ENCODE measurements at places on chromosomes 13 and 19. TPM values are rescaled to one million over a fixed set of nuclear protein-coding genes. Genes with fewer than 3 reads are reported as not detected.

The SLC7A9 gene
- total RNA-seq, result 0.96 TPM

The POLR1G gene
- 1.7 TPM for total RNA-seq

The ZNF415 gene
- total RNA-seq, result 16.0 TPM

GRCh38 chr19:39506944-39507714, 7.8 kb upstream of the SELENOV start:
- no peak for ATAC-seq

The DHDH gene
- total RNA-seq, result not detected

The AP1M2 gene
- not detected for total RNA-seq
